ENCODE measurements at places on chromosomes 6 and 20.

GRCh38 chr6:39189915-39190544, 39.2 kb downstream of the KCNK5 start:
- no peak for DNase-seq

- no peak for DNase-seq
Measured at GRCh38 chr6:154219250-154219649, 137.4 kb downstream of the IPCEF1 start.

DNA sequence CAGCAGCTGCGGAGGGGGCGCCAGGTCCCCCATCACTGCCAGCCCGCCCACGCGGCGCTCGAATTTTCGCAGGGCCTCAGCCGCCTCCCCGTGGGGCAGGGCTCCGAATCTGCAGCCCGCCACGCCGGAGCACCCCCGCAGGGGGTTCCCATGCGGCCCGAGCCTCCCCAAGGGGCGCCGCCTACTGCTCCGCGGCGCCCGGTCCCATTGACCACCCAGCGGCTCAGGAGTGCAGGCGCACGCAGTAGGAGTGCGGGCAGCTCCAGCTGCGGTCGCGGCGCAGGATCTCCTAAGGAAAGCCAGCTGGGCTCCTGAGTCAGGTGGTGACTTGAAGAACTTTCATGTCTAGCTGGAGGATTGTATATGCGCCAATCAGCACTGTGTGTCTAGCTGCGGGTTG, 155.3 kb upstream of the RREB1 start:
- DNase-seq, result no peak

DNA sequence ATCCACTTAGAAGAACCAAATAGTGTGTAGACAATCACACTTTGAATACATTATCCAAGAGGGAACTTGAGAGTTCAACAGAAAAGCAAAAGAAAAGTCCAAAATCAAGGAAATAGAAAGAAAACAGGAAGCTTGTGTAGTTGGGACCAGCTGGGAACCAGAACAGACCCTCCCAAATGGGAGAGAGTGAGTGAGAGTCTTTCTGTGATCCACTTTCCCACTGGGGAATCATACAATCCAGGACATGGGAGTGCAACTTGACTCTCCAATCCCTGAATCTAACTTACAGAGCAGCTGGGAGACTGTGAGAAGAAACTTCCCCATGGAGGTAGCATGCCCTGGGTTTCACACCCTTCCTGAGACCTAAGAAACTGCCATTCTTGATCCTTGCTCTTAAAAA, 27.0 kb downstream of the TREML4 start:
- no peak for DNase-seq

DNA sequence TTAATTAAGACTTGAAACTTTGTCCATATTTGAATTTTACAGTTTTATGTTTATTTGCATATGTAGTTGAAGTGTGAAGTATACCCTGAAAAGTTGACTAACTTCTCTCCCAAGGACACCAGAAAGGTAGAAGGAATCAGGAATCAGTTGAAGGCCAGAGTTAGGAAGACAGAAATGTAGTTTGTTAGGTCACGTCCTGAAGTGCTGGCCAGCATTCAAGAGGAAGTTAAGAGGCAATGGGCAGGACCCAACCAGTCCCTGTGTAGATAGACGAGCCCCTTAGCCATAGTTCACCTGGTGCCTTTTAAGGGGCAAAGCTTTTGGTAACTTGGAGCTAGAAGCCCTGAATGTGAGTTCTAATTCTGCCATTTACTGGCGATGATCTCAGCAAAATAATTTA, 250.4 kb upstream of the KCNQ5 start:
- DNase-seq, result no peak

All from activated naive CD8-positive, alpha-beta T cell treated with anti-CD3 and anti-CD28 coated beads, Interleukin-2, amount 50 U/mL, for 16 hours (primary cell).